Activated naive CD4-positive, alpha-beta T cell treated with anti-CD3 and anti-CD28 coated beads, Interleukin-2, amount 50 U/mL, for 16 hours (primary cell): ENCODE measurements at places on chromosomes 11 and 22.
A peak's percentile ranks its signal among the peaks of the same experiment; 100 is the strongest.

DNA sequence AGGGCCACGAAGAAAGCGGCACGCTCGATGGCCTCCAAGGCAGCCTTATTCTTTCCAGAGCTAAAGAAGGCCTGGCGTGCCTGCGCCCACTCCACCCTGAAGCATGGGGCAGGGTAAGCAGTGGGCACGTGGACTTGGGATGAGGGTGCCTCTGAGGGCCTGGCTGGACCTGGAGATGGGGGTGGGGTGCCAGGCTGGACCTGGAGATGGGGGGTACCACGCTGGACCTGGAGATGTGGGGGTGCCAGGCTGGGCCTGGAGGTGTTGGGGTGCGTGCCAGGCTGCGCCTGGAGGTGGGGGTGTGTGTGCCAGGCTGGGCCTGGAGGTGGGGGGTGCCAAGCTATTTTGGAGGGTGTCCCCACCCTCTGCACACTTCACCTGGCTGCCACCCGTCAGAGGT is 5.3 kb downstream of the CPT1B start:
- DNase-seq = no peak

DNA sequence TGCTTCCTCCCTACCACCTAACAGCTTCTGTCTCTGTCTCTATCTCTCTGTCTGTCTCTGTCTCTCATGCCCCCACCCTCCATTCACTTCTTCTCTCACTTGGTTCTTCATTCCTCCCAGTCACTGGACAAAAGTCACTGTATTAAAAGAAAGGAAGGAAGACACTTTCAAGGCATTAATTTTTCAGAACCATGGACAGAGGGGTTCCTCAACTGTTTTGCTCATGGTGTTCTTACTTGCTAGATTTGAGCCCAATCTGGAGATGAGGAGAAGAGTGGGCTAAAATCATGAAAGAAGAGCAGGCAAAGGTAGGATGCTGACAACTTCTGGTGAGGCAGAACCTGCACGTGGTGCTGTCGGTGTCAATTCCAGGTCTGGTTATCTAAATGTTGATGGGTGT is 116.7 kb upstream of the LARGE1 start:
- no peak for DNase-seq

GRCh38 chr11:83694191-83694910 is 408.2 kb upstream of the CCDC90B start:
- DNase-seq = no peak

- no peak for DNase-seq
Measured at GRCh38 chr11:721247-721740, 15.3 kb downstream of the EPS8L2 start.

- no peak for DNase-seq
Measured at GRCh38 chr22:19466126-19466716, 12.8 kb downstream of the UFD1 start.

DNA sequence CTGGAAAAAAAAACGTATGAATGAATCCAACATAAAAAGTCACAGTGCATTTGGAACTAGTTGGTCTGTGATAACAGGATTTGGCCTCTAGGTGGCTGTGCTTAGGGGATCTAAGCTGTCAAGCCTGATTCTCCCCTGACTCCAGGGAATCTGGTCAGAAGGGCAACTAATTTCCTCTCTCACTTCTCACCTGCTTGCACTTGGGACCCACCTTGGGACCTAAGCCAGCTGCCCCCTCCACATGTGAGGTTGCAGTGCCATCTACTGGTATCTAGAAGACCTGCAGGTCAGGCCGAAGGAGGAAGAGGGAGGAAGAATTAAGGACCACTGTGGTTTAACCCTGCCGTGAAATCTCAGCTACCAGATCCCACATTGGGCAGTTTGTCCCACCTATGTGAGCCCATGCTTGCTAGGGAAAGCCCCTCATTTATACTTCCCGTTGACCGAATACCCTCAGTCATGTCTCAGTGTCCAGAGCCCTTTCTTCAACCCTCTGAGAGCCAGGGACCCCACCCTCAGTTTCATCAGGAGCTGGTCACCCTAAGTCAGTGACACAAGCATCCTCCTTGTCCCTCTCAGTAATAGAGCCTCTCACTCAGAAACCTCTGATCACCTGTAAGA is 33.2 kb upstream of the CAVIN3 start:
- DNase-seq = peak; percentile 50

- DNase-seq = no peak
Measured at GRCh38 chr11:87778357-87778756, 396.9 kb downstream of the RAB38 start.

DNA sequence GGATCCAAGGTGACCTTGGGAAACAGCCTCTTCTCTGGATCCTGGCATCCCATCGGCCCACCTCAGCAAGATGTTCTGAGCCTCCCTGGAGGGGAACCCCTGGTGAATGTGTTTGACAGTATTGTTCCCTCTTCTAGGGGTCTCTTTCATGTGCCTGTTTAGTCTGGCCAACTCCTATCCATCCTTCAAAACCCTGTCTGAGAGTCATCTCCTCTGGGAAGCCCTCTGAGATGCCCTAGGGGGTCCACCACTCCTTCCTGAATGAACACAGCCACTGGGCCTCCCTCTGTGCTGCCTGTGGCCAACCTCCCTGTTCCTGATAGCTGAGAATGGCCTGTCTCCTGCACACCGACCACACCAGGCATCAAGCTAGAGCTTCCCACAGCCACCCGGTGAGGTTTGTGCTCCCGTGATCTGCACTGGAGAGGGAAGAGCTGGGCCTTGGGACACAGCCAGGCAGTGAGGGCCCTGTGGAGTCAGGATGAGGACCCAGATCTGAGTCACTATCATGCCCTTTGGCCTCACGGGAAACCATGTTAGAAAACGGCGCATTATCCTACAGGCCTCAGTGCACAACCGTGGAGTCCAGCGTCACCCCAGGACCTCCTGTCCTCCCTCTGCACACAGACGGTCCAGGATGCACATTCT is 8.8 kb downstream of the WNT7B start:
- no peak for DNase-seq

GRCh38 chr11:19419808-19420207 is 179.1 kb upstream of the E2F8 start:
- no peak for DNase-seq

DNA sequence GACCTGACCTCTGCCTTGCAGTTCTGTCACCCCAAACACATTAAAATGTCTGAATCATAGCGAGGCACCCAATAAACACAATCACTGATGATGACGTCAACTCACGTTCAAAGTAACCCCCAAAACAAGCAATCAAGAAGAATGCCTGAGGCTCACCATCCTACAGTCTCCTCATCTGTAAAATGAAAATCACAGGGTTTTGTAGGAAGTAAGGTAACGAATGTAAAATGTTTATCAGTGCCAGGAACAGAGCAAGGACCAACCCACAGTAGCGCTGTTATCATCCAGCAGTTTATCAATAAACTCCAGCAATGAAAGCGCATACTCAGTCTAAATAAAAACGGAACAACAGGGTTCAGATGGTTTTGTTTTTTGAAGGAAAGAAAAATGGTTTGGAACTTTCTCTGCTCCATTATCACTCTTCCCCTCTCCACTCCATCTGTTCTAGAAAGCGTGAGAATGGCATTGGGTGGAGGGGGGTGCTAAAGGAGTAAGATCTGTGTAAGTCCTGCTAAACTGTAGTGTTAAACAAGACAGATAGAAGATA is 110.5 kb downstream of the MICAL3 start:
- DNase-seq = no peak

- peak; percentile 50 for DNase-seq
Measured at GRCh38 chr11:95674657-95675358, 114.8 kb downstream of the FAM76B start.

DNA sequence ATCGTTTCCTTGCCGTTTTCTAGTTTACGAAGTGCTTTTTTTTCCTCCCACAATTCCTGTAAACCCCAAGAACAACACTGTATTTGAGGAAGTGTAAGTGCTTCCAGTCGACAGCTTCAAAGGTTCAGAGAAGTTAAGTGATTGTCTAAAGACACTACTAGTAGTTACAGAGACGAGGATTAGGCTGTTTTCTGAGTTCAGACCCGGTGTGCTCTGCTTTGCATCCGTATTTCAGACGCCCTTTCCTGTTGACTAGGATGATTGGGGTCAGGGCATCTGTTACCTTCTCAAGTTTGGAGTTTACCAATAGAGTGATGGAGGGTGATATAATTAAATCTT is 430 bp downstream of the CLP1 start:
- no peak for DNase-seq

DNA sequence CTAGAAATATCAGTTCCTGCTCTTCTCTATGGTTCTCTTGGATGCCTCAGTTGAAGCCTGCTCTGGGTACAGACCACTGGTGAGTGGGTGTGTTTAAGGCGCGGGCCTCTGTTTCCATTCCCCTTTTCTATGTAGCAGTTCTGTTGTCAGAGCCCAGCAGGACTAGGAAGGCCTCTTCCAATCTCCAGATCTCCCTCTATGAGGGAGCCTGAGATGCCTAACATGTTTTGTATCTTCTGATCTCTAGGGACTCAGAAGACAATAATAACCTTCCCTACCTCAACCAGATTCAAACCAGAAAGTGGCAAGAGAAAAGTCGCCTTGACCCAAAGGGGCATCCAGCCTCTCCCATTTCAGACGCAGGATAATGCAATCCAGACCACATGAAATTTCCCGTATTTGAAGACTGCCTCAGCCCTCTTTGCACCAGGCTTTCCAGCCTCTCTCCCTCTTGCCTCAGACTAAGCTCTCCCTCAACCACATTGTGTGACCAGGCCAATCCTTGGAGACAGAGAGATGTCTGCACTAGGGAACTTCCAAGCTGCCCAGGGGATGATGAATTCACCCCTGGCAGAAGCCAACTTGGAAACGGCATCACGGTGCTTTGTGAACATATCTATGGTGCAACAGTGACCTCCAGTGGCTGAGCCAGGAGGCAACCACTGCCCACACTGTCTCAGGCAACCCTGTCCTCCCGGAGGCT is 150.1 kb upstream of the UBASH3B start:
- DNase-seq = peak; percentile 27

DNA sequence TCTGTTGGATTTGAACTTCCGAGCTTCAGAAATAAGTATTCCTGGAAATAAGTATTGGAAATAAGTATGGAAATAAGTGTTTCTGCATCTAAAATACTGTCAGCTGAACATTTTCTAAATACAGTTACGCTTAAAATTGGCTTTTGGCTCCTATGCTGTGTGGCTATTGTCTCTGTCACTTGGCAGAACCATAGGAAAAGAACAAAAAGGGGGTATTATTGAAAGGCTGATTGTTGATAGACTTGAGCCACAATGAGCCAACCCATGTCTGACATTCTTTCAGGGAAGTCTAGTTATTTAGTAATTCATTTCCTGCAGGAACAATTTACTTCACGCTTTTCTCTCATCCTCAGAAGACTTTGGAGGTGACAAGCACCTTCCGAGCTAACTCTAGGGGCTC is 32.5 kb upstream of the LARGE1 start:
- DNase-seq = no peak

DNA sequence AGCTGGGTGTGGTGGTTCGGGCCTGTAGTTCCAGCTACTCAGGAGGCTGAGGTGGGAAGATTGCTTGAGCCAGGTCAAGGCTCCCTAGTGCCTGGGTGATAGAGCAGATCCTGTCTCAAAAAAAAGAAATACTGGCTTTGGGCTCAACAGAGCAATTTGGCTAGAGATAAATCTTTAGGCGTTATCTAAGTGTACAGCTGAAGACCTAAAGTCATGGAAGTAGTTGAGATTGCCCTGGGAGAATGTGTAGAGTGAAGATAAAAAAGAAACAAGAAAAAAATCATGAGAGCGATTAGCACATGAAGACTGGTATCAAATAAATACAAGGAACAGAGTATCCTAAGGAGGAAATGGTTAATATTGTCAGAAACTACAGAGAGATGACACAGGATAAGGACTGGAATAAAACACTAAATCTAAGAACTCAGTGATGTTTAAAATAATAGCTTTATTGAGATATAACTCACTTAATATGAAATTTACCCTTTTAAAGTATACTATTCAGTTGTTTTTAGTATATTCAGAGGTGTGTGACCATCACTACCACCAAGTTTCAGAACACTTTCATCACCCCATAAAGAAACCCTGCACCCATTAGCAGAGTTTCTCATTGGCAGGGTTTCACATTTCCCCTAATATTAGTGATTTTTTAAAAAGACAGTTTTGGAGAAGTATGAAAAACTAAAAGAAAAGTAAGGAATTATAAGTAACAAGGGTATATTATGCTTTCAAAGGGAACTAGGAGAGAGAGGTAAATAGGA is 20.7 kb downstream of the PIK3C2A start:
- DNase-seq = no peak

DNA sequence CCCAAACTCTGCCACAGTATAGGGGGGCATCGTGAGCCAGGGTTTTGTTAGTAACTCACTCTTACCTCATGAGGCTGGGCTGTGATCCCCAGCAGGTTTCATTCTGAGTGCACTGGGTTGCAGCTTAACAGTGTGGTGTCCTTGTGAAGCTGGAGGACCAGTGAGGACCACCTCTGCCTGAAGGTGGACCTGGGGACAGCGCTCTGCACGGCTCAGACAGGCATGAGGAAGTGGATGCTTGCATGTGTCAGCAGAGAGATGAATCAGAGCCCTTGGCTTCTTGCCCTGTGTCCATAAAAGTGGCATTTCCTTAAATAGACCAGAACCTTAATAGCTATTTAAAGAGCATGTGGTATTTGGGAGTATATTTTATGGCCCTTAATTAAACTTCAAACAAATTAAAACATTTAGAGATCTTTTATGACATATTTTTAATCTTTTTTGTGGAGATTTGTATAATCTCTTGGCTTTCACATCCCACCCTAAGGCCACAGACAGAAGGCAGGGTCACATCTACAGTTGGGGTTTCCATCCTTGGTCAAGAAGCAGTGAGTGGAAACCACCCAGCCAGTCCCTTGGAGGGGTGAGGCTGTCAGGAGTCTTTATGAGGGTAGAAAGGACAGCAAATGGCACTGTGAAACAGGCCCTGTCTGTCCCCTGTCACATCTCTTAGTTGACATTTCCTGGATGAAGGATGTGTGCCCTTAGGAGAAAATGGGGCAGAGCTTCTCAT is 24.8 kb upstream of the ADORA2A start:
- DNase-seq = no peak

- no peak for DNase-seq
Measured at GRCh38 chr22:44823806-44824205, 71.4 kb downstream of the ARHGAP8 start.
